CD8-positive, alpha-beta memory T cell (primary cell): ENCODE measurements at places on chromosomes 3 and 15.

GRCh38 chr3:164387236-164387635 is 691.1 kb downstream of the SI start:
- no peak for DNase-seq

GRCh38 chr3:4043867-4044575 is 244.8 kb downstream of the LRRN1 start:
- no peak for DNase-seq

DNA sequence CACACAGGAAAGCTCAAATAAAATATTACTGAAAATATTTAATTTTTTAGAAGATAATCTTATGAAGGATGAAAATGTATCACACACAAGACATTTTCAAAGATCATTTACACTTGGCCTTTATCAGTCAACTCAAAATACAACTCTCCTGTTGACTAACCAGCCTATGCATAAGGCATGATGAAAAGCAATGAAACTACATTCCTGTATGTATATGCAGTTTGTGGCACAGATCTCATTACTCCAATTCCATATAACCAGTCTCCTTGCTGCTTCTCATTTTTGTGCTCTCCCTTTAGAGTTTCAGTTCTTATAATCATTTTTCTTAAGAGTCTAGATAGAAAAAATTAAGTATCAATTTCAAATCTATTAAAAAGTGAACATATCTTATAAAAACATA is 25.8 kb downstream of the AQR start:
- DNase-seq, result no peak

- DNase-seq, result no peak
Observed at GRCh38 chr3:172384836-172385235, 63.4 kb downstream of the GHSR start.

DNA sequence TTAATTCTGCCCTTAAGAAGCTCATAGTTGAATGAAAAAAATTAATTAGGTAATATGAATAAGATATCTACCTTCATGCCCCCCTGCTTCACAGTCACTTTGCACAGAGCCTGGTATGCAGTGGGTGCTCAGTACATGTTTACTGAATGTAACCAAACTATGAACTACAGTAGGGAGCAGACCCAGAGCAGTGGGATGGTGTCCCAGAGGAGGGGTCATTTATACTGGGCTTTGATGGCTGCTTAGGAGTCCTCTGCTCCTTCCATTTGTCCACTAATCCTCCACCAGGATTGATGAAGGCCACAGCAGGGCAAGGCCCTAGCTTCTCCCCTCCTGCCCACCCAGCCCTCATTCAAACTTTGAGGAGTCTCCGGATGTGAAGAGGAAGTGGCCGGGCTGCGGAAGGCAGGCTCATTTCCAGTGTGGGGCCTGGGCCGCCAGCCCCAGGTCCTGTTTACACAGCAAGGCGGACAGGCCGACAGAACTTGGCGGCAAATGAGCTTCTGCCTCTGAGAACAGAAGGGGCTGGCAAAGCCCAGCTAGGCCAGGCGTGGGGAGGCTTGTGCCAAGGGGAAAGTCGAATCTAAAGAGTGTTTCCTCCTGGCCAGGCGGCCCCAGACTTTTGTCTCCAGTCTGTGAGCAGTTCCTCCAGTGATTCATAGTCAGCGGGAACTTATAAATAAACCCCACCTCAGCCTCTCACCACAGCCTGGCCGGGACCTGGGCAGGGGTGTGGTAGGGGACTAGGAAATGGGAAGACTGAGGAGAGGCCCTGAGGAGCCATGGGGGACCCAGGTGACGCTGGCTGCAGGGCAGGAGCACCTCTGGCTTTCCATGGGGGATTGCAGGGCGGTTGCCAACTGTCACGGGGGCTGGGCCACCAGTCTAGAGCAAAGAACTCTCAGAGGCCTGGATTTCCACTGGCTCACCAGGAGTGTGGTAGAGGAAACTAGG is 51.6 kb upstream of the LCTL start:
- DNase-seq, result no peak

DNA sequence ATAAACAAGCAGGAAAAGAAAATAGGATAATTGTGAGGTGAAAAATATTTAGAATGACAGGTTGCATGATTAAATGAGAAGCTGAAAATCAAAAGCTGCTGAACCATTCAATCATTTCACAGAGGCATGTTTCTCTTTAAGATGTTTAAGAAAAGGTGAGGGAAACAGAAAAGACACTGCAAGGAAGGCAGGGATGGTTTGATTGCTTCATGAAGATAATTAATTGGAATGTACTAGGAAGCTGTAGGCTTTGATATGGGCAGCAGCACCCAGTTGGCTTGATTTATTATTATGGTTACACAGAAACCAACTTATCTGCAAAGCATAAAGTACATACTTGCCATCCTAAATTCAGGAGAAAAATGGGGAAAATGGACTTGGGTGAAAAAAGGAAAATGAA is 234.6 kb downstream of the SUCLG2 start:
- DNase-seq, result no peak

GRCh38 chr15:57248074-57248473 is 128.2 kb upstream of the CGNL1 start:
- DNase-seq, result no peak

- no peak for DNase-seq
Observed at GRCh38 chr3:27805282-27805681, 83.2 kb upstream of the EOMES start.

DNA sequence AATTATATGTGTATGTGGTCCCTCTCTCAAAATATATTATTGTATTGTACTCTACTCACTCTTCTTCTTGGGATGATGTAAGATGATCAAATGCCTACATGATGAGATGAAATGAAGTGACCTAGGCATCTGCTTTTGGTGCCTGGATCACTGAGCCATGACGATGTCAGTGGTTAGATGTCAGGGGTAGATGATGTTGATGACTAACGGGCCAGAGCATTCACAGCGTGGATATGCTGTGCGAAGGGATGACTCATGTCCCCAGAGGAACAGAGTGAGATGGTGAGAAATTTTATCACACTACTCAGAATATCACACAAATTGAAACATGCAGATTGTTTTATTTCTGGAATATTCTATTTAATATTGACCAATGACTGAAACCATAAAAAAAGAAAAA is 233.9 kb upstream of the CADM2 start:
- no peak for DNase-seq
